CD4-positive, alpha-beta memory T cell (primary cell): ENCODE measurements at places on chromosomes 4 and X.

DNA sequence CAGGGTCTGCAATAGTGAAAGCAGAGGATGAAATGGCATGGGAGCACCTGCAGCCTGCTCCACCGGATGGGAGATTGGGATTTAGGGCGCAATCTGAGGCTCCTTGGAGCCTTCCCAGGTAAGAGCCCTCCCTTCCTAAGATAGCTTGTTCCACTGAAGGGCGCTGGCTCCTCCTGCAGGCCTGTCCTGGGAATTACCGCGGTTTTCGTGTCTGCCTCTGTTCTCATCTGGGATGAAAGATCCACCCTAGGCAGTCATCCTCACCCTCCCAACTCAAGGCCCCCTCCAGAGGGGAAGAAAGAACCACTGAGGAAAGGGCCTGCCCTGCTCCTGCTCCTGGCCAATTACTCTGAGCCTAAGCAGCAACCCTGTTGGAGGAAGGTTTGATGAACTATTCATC, 547.5 kb downstream of the SMARCA1 start:
- no peak for DNase-seq

GRCh38 chr4:1447676-1448588, 41.7 kb upstream of the NKX1-1 start:
- no peak for DNase-seq

DNA sequence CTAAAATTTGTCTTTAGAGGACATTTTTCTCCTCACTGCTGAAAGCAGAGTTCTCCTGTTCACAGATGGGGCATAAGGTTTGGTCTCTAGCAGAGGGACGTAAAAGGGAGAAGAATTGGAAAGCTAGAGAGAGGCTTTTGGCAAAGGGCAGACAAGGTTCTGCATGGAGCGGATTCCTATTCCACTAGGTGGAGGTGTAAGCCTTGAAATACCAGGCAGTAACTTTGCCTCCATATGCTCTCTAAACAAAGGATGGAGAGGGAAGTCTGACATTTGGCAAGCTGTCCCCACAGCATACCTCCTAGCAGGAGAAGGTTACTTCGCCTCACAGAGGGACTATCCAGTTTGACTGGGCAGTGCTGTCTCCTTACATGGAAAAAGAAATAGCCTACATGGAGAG, 174.7 kb downstream of the DACH2 start:
- no peak for DNase-seq

GRCh38 chrX:153903991-153904957, at the start of gene AVPR2:
Gene AVPR2 (plus strand): TSS chrX:153904673. CDS start chrX:153905146, 473 bp downstream.
- DNase-seq = no peak

DNA sequence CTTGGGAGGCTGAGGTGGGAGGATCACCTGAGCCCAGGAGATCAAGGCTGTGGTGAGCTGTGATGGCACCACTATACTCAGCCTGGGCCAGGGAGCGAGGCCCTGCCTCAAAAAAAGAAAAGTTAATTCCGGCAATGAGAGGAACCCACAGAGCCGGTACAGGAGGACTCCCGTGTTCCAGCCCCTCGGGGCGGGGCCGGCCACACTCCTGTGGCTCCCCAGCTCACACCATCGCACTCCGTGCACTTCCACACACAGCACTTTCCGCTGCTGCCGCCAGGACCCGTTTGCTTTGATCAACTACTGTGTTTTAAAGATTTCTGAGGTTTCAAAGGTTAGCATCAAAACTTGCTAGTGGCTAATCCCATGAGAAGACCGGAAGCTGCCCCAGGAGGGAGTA, 171.7 kb downstream of the AFAP1 start:
- no peak for DNase-seq

DNA sequence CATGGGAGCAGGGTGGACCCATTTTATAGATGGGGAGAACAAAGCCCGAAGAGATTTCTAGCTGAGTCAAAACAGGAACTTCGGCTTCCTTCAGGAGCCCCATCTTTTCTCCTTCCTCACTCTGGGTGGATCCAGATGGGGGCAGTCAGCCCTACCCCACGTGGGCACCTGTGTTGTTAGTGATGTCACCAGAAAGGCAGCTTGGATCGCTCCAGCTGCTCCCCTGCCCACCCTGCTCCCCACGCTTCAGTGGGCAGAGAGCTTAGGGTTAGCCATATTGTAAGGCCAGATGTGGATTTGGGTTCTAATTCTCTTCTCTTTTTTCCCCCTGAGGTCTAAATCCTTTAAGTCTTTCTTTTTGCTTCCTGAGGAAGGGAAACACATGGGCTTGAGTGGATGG, 132.3 kb upstream of the PJA1 start:
- DNase-seq = no peak

- no peak for DNase-seq
Observed at GRCh38 chrX:149199734-149200133, 305.4 kb downstream of the IDS start.

DNA sequence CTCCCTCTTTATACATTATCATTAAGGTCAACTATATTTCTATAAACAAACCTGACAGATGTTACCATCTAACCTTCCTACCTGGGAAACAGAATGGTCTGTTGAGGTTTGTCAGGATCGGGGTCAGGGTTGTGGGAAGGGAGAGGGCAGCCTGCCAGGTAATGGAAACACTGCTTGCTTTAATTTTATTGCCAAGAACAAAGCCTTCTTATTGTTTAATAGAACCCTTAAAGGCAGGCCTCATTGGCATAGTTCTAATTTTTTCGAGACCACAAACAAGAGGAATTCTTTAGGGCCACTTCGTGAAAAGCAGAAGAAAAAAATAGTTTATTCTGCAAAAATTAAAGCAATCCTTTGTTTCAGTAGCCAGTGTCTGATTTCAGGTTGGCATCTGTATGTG, 113.2 kb downstream of the MID1 start:
- no peak for DNase-seq

DNA sequence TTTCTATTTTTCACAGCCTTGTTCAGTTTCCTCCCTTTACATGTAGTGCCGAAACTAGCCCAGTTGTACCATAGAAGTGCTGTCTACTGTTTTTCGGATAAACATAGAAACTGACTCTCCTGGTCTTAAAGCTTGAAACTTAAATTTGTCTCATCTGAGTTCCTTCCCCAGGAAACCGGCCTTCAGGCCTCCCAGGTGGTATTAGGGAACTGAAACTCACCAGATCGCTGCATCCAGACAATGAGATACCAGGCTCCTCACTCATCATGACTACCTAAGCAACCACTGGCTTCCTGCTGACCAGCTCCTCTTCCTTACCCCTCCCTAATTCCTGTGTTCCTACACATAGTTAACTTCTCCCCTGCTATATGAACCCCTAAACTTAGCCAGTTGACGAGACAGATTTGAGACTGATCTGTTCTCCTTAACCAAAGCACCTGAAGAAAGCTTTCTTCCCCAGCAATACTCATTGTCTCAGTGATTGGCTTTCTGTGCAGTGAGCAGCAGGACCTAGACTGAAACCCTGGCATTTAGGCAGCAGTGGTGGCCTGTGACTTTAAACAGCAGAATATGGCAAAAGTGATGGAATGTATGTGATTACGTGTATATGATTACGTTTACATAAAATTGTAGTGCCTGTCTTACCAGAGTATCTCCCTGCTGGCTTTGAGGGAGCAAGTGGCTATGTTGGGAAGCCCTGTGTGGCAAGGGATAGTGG, 959.1 kb upstream of the LCORL start:
- no peak for DNase-seq

GRCh38 chrX:107718156-107718621, 57.4 kb downstream of the TSC22D3 start:
- peak; percentile 75 for DNase-seq

DNA sequence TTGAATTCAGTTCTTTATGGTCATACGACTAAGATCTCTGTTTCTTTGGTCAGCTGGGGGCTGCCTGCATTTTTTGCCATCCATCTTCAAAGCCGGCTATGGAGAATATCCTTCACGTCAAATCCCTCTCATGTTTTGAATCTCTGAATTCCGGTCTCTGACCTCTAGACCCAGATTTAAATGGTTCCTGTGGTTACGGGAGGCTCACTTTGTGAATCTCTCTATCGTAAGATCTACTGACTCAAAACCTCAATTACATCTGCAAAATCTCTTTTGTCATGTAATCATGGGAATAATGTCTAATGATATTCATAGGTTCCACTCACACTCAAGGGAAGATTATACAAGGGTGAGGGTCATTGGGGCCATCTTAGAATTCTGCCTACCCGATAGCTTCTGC, 5.7 kb upstream of the MPC1L start:
- no peak for DNase-seq

GRCh38 chr4:110624398-110624780, 1.5 kb upstream of the PITX2 start:
- DNase-seq = no peak

DNA sequence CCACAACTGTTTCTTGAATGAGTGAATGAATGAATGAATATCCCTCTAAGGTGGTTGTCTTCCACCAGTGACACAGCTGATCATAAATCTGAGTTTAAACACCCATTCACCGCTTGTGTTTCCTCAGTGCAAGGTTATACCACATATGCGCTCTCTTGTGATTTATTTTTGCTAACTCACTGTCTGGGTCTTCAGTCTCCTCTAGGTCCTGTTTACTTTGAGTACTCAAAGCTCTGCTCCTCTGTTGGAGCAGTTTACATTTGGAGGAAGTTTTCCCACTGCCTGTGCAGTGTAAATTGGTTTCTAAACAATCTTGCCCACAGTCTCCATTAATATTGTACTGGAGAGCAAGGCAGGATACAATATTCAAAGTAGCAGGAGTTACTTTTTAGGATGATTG, 212.6 kb upstream of the JADE1 start:
- no peak for DNase-seq

DNA sequence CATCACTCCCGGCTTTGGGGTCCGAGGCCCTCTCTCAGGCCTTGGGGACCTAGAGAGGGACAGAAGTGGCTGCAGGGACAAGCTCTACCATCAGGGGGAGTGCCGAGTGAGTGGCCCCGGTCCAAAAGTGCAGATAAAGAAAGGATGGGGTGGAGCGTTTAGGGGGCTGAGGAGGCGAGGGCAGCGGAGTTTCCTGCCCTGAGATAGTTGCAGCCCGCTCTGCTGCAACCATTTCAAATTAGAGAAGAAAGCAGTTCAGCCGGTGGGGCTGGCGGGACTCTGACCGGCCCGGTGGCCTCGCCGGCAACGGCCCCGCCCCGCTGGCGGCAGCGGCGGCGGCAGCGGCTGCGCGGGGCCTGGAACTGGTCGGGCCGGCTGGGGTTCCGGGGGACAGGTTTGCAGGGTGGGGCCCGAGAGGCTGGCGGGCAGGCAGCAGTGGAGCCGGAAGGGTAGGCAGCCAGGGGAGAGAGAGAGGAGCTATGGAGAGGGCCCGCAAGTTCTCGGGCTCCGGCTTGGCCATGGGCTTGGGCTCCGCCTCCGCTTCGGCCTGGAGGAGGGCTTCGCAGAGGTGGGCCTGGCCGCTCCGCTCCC, 7.6 kb downstream of the DLG3 start:
- DNase-seq = peak; percentile 44

DNA sequence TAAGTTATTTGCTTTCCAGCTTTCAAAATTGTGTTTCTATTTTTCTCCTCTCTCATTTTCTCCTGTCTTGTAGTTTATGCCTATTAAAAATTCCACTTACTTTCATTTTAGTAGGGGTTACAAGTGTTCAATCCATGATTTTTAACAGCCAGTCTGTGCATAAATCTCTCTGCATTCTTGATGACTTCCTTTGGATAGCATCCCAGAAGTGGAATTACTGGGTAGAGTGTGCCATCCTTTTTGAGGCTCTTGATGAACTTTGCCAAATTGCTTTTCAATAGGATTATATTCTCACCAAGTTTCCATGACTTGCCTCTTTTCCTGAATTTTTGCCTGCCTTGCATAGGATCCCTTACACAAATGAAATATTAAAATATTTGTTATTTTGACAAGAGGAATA, 58.5 kb downstream of the DIPK2B start:
- DNase-seq = no peak

DNA sequence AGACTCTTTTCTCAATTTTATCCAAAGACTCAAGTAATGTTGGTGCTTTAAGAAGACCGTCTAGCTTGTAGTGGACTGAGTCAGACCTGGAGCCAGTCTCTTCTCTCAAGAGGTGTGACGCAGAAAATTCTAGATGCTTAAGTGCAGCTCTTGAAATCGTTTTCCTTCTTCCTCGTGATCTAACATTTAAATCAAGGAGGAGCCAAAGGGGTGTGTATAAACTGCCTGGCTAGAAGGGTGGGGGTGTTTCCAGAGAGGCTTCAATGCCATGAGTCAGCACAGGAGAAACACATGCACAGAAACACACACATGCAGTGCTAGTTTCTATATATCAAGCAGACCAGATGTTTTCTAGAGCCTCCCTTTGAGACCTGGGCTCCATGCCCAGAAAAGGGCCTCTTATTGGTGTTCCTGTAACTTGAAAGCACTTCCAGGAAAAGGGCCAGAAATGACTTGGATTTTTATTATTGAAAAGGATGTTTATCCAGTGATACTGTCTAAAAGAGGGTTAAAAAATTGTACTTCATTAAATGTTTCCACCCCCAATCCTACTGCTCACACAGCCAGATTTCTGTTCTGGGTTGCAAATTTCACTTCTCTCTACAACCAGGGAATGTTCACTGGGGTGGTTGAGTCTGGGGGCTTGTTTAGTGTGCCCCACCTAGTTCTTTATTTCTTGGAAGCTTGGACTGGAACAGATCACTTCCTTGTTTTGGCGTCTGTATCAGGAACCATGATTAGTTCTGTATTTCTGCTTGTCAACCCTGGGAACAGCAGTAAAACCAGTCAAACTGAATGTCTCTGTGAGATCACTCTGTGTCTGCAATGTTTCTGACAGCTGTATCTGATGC, at the start of gene CLIC2:
Gene CLIC2, minus strand, starts transcription at position 129 of the 851 bp plus-strand sequence. CDS start 187 bp downstream, outside the sequence.
- DNase-seq = no peak

DNA sequence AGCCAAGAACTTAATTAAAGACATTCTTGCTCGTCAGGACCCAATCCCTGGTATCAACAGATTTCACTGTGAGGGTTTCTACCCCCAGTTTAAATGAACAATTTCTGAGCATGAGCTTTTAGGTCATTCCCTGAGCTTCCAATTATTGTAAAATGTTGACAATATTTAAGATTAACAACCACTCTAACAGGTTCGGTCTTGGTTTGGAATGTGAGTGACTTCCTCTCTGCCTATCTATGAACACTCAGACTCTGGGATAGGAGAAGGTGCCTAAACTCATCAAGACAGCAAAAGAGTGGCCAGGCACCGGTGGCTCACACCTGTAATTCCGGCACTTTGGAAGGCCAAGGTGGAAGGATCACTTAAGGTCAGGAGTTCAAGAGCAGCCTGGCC, 82.9 kb upstream of the TMEM150C start:
- DNase-seq = no peak

DNA sequence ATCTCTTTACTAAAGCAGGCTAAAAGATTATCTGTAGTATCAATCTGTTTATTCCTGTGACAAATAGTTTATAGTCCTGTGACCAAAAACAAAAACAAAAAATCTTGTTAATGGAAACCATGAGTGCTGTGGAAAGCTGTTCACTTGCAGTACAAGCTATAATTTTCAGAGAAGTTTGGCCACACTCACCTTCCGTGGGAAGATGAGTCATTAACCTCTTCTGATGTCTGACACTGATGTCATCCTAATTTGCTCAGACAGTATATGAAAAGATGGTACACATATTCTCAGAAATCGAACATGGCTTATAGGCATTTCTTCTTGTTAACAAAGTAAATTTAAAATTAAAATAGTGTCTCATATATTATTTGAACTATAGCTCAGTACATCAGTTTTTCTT, 19.9 kb upstream of the ENPP6 start:
- DNase-seq = peak; percentile 13
